ENCODE measurements at places on chromosomes 2 and 18. TPM values are rescaled to one million over a fixed set of nuclear protein-coding genes. Genes with fewer than 3 reads are reported as not detected.

DNA sequence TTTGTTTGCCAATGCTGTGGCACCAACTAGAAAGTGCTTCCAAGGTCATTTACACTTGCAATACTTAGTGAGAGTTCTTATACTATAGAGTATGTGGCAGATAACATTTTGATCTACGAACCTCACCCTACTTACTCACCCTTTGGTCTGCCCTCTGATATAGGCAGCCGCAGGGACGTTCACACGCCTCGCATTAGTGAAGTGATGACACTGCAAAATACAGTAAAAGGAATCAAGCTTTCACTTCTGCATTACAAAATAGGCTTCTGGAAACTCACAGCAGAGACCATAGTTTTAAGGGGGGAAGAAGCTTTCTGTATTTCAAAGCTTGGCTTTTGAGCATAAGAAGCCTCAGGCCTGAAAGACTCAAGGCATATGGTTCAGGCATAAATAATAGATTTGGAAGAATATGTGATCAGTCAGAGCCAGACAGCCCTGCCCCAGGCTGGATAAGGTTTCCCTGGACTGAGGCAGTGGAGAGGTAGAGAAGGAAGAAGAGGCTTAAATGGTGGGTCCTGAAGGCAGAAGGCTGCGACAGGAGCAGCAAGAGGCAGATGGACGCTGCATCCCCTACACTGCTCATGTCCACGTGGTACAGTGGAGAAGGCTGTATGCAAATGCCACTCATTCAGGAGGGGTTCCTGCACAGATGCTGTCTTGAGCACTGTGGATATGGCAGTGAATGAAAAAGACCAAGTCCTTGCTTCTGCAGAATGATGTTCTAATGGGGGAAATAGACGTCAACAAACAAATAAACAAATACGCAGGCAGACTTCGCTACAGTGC, 63.1 kb downstream of the FECH start:
- H3K4me1 ChIP-seq, result peaks cover 47% of the 10 kb centered on the region
- H3K27me3 ChIP-seq, result peaks cover 17% of the 10 kb centered on the region
- H3K4me3 ChIP-seq, result peak overlapping the region; percentile 48
- H3K27ac ChIP-seq, result peak overlapping the region; percentile 91

The RPL37A gene
- total RNA-seq, result 1,757 TPM

The LDLRAD4 gene
- 0.29 TPM for total RNA-seq

GRCh38 chr2:226701052-226701451, 98.6 kb downstream of the IRS1 start:
- peaks cover 36% of the 10 kb centered on the region for H3K4me1 ChIP-seq
- H3K27ac ChIP-seq, result peak overlapping the region; percentile 87
- H3K36me3 ChIP-seq, result no peaks in the 10 kb centered on the region
- no peak for DNase-seq

- no peaks in the 10 kb centered on the region for H3K4me1 ChIP-seq
- H3K27me3 ChIP-seq, result no peaks in the 10 kb centered on the region
Measured at GRCh38 chr2:27965841-27966240, 75.3 kb downstream of the BABAM2 start.

DNA sequence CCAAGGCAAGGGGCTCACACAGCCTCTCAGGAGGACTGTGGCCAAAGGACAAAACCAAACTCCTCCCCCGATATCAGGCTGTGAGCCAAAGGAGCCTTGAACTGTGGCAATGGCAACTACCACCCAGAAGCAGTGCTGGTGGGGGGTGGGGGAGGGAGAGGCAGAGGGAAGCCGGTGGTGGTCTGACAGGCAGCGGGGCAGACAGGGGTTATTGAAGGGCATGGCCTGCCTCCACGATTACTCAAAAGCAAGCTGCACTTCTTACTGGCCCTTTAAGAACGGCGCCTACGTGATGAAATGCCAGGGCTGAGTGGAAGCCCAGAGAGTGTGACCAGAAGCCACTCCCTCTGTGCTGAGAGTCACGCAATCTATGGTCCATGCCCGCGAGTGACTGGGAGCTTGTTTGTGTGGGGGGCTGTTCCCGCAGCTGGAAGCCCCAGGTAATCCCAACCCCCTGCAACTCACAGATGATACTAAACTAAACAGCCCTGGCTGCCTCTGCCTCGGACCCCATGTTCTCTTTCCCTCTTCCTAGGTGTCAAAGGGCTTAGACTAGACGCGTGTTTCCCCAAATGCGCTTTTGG, 128.2 kb upstream of the CXCR4 start:
- no peaks in the 10 kb centered on the region for H3K36me3 ChIP-seq
- no peak for DNase-seq
- peak overlapping the region; percentile 52 for H3K27ac ChIP-seq
- H3K27me3 ChIP-seq, result peaks cover 14% of the 10 kb centered on the region
- no peak overlapping the region for H3K4me3 ChIP-seq
- peaks cover 49% of the 10 kb centered on the region for H3K4me1 ChIP-seq

DNA sequence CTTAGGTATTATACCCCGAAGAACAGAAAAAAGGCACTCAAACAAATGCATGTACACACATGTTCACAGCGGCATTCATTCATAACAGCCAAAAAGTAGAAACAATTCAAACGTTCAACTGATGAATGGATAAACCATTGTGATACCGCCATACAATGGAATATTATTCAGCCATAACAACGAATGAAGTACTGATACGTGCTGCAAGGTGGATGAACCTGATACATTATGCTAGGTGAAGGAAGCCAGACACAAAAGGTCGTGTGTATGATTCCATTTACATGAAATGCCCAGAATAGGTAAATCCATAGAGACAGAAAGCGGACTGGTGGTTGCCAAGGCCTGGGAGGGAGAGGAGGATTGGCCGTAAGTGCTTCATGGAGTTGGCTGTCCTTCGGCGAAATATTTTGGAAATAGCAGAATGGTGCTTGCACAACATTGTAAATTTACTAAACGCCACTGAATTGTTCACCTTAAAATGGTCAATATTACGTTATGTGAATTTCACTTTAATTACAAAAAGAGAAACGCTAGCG, 750 bp upstream of the RMP24 start:
- peaks cover 11% of the 10 kb centered on the region for H3K4me1 ChIP-seq
- H3K27me3 ChIP-seq, result peaks cover 6% of the 10 kb centered on the region
- H3K4me3 ChIP-seq, result peak overlapping the region; percentile 94
- H3K27ac ChIP-seq, result peak overlapping the region; percentile 91
- H3K36me3 ChIP-seq, result peaks cover 4% of the 10 kb centered on the region
- DNase-seq, result no peak

The G6PC2 gene
- total RNA-seq, result not detected

The SESTD1 gene
- 152 TPM for total RNA-seq

GRCh38 chr2:99925960-99926359, 216.4 kb downstream of the AFF3 start:
- DNase-seq, result no peak
- no peak overlapping the region for H3K4me3 ChIP-seq
- peaks cover 4% of the 10 kb centered on the region for H3K27me3 ChIP-seq
- H3K4me1 ChIP-seq, result peaks cover 13% of the 10 kb centered on the region
- no peak overlapping the region for H3K27ac ChIP-seq
- H3K36me3 ChIP-seq, result peaks cover 4% of the 10 kb centered on the region

The C18orf32 gene
- 122 TPM for total RNA-seq

DNA sequence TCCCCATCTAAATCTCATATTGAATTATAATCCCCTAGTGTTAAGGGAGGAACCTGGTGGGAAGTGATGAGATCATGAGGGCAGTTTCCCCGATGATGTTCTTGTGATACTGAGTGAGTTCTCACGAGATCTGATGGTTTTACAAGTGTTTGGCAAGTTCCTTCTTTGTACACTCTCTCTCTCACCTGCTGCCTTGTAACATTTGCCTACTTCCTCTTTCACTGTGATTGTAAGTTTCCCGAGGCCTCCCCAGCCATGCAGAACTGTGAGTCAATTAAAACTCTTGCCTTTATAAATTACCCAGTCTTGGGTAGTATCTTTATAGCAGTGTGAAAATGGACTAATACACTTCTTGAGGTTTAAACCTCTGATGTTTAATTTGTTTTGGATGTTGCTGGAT, 177.5 kb downstream of the CD8B2 start:
- DNase-seq, result no peak
- H3K27ac ChIP-seq, result no peak overlapping the region
- H3K4me3 ChIP-seq, result no peak overlapping the region
- no peaks in the 10 kb centered on the region for H3K27me3 ChIP-seq

The GREB1L gene
- total RNA-seq, result 154 TPM

The PROM2 gene
- 5.4 TPM for total RNA-seq

DNA sequence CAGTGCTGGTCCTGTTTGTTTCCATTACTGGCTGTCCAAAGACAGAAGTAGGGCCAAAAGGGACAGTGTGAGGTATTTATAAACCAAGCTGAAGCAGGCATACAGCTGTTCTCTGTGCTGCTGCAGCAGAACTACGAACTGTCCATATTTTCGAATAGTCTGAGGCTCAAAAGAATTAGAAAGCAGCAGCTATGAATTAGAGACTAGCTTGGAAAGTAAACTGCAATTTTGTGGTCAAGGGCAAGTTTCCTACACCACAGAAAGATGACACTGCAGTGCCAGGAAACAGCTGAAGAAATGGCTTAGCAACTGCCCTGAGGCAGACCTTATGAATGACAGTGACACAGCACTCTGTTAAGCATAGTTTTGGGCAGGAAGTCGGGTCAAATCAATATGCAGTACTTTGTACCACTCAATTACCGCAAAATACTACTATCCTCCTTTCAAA, 125.3 kb downstream of the TMEM131 start:
- no peak overlapping the region for H3K4me3 ChIP-seq
- H3K27me3 ChIP-seq, result no peaks in the 10 kb centered on the region
- no peak overlapping the region for H3K27ac ChIP-seq
- H3K36me3 ChIP-seq, result peaks cover 15% of the 10 kb centered on the region
- no peak for DNase-seq
- H3K4me1 ChIP-seq, result no peaks in the 10 kb centered on the region

- DNase-seq, result peak; percentile 19
- no peaks in the 10 kb centered on the region for H3K36me3 ChIP-seq
- H3K4me1 ChIP-seq, result peaks cover 7% of the 10 kb centered on the region
- no peak overlapping the region for H3K27ac ChIP-seq
- peaks cover 2% of the 10 kb centered on the region for H3K27me3 ChIP-seq
- peak overlapping the region; percentile 98 for H3K4me3 ChIP-seq
Measured at GRCh38 chr2:55519938-55520885, 694 bp downstream of the CFAP36 start.

DNA sequence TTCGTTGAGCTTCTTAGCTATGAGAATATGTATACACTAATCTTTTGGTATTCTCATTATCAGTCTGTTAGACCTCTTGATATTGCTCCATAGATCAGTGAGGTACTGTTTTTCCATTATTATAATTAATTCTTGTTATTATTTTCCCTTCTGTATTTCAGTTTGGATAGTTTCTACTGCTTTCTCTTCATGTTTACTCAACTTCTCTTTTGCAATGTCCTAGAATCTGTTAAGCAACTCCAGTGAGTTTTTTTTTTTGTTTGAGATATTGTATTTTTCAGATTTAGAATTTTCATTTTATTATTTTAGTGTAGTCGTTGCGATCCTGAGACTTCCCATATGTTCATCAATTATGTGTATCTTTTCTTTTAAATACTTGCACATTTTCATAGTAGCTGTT, 260.8 kb downstream of the SETBP1 start:
- DNase-seq, result no peak
- H3K27ac ChIP-seq, result no peak overlapping the region
- no peaks in the 10 kb centered on the region for H3K36me3 ChIP-seq
- H3K4me1 ChIP-seq, result peaks cover 19% of the 10 kb centered on the region
- H3K27me3 ChIP-seq, result peaks cover 2% of the 10 kb centered on the region

DNA sequence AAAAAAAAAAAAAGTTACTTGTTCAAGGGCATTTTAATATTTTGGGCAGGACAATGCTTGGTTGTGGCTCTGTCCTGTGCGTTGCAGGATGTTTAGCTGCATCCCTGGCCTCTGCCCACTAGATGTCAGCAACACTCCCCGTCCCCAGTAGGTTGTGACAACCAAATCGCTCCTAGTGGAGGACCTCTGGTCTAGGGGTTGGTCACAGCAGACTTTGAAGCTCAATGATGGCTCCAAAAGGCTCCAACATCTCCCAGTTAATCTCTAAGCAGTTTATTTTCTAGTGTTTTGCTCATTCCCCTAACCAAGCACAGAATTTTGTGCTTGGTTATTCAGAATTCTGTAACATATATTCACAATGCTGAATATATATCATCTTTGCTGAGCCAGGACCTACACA, 67.0 kb downstream of the CHRNA1 start:
- peak; percentile 77 for DNase-seq
- H3K27me3 ChIP-seq, result peaks cover 5% of the 10 kb centered on the region
- H3K4me1 ChIP-seq, result peaks cover 7% of the 10 kb centered on the region
- no peak overlapping the region for H3K4me3 ChIP-seq

The NPPC gene
- total RNA-seq, result 18.5 TPM

- no peak overlapping the region for H3K27ac ChIP-seq
- H3K4me3 ChIP-seq, result no peak overlapping the region
Measured at GRCh38 chr2:1022178-1022577, 71.5 kb downstream of the SNTG2 start.

- no peak overlapping the region for H3K27ac ChIP-seq
- DNase-seq, result no peak
- H3K4me3 ChIP-seq, result no peak overlapping the region
- no peaks in the 10 kb centered on the region for H3K4me1 ChIP-seq
- H3K27me3 ChIP-seq, result no peaks in the 10 kb centered on the region
Measured at GRCh38 chr2:145503511-145503910, 983.6 kb upstream of the ZEB2 start.

GRCh38 chr18:6256521-6256920, 158.2 kb downstream of the L3MBTL4 start:
- H3K4me3 ChIP-seq, result no peak overlapping the region
- peaks cover 15% of the 10 kb centered on the region for H3K36me3 ChIP-seq
- no peaks in the 10 kb centered on the region for H3K4me1 ChIP-seq
- no peak overlapping the region for H3K27ac ChIP-seq

DNA sequence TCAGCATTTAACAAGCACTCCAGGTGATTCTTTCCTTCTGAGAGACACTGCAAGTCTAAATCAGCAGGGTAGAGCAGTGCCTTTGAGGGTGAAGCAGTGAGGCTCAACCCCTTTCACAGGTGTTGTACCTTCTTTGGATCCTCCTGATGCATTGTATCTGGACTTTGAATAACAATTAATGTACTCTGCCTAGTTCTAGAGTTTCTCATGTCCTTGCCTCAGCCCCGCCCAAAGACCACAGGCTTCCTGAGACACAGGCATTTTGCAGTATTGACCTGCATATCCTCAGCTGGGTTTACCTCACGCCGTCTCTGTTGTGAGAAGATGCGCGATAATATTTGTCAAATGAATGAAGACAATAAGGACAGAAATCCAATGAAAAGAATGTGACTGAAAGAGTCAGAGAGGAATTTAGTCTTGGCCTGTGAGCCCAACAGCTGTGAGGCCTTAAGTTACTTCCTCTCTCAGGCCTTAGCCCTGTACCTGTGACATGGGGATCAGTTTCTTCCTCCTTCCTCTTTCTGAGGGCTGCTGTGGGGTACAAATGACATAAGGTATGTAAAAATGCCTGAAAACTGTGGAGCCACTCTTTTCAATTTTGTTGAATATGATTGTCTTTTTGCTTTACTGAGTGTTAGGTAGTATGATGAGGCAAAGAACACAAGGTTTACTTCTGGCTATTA, 43.7 kb downstream of the WIPF1 start:
- DNase-seq, result no peak
- no peak overlapping the region for H3K4me3 ChIP-seq
- H3K36me3 ChIP-seq, result no peaks in the 10 kb centered on the region
- no peak overlapping the region for H3K27ac ChIP-seq
- no peaks in the 10 kb centered on the region for H3K4me1 ChIP-seq

The RAX gene
- total RNA-seq, result not detected

The SNTG2 gene
- total RNA-seq, result 7.7 TPM

- no peak overlapping the region for H3K4me3 ChIP-seq
- H3K4me1 ChIP-seq, result no peaks in the 10 kb centered on the region
- no peak for DNase-seq
- H3K36me3 ChIP-seq, result no peaks in the 10 kb centered on the region
Measured at GRCh38 chr2:227127201-227127600, 36.8 kb downstream of the COL4A4 start.

The CTLA4 gene
- total RNA-seq, result not detected

The GKN2 gene
- not detected for total RNA-seq

All from glutamatergic neuron (in vitro differentiated cells).